ENCODE measurements at places on chromosomes 5 and 9. TPM values are rescaled to one million over a fixed set of nuclear protein-coding genes. Genes with fewer than 3 reads are reported as not detected.

DAPK1 gene
- 139 TPM for total RNA-seq

MEF2C gene
- 0.45 TPM for total RNA-seq

RIMOC1 gene
- total RNA-seq = 49.5 TPM

FIBCD1 gene
- 3.5 TPM for total RNA-seq

MARCHF6 gene
- total RNA-seq = 150 TPM

PCDHAC2 gene
- 2.3 TPM for total RNA-seq

IFNA2 gene
- not detected for total RNA-seq

IFNE gene
- total RNA-seq = 1.5 TPM

FGD3 gene
- 0.33 TPM for total RNA-seq

GRCh38 chr9:26727471-26727870, 165.1 kb downstream of the CAAP1 start:
- DNase-seq = no peak
- H3K27ac ChIP-seq = no peak overlapping the region
- no peaks in the 10 kb centered on the region for H3K4me1 ChIP-seq
- H3K4me3 ChIP-seq = peak overlapping the region; percentile 22

DNA sequence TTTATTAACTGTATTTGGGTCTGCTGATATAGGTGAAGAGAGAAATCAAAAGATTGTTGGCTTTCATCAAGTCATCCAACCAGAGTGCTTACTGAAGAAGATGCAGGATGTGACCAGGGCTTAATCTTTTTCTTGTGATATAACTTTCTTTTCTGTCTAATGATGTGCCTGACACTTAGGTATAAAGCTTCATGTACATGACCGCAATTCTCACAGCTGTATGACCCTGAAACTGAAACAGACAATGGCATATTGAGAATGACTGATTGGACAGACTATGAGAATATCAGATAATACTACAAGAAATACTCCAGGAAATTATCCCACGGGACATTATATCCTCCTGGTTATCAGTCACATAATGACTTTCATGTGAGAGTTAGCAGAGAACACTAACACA, 32.5 kb upstream of the FAM174A start:
- H3K27me3 ChIP-seq = no peaks in the 10 kb centered on the region
- H3K4me3 ChIP-seq = no peak overlapping the region
- H3K4me1 ChIP-seq = no peaks in the 10 kb centered on the region
- no peaks in the 10 kb centered on the region for H3K36me3 ChIP-seq
- no peak overlapping the region for H3K27ac ChIP-seq

GRCh38 chr5:140261403-140262171, 41.3 kb downstream of the PFDN1 start:
- no peaks in the 10 kb centered on the region for H3K4me1 ChIP-seq
- no peaks in the 10 kb centered on the region for H3K27me3 ChIP-seq
- DNase-seq = no peak
- H3K27ac ChIP-seq = no peak overlapping the region
- no peak overlapping the region for H3K4me3 ChIP-seq

GRCh38 chr5:150498501-150498900, 9.4 kb upstream of the NDST1 start:
- no peaks in the 10 kb centered on the region for H3K27me3 ChIP-seq
- H3K27ac ChIP-seq = peak overlapping the region; percentile 49
- DNase-seq = peak; percentile 63
- peak overlapping the region; percentile 48 for H3K4me3 ChIP-seq
- peaks cover 28% of the 10 kb centered on the region for H3K36me3 ChIP-seq

DNA sequence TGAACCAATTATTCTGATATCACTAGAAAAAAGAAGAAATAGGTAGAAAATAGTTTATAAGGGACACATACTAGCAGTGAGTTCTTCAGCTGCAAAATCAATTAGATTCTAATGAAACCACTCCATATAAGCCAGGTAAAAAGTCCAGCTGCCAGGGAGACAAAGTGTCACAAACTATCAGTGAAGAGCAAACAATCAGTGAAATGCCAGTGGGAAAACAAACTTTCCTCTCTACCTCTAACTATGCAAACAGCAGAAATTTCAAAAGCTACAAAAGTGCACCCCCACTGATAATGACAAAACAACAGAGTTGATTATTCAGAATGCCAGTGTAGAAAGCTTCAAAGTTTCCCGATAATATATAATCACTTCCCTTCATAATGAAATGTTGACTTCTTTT, 637.2 kb upstream of the ITGA1 start:
- no peak for DNase-seq
- peak overlapping the region; percentile 33 for H3K4me3 ChIP-seq
- H3K4me1 ChIP-seq = peaks cover 6% of the 10 kb centered on the region
- no peaks in the 10 kb centered on the region for H3K27me3 ChIP-seq

- no peaks in the 10 kb centered on the region for H3K36me3 ChIP-seq
- no peak overlapping the region for H3K4me3 ChIP-seq
- H3K27me3 ChIP-seq = no peaks in the 10 kb centered on the region
- no peak for DNase-seq
Measured at GRCh38 chr5:142828797-142829535, 58.8 kb downstream of the ARHGAP26 start.

All from endodermal cell (in vitro differentiated cells).